GM23338 (cell line): ENCODE measurements at places on chromosomes 13 and 19. TPM values are rescaled to one million over a fixed set of nuclear protein-coding genes. Genes with fewer than 3 reads are reported as not detected.

Gene ZNF135
- total RNA-seq = 9.8 and 10.3 TPM in 2 replicates

Gene C1QTNF9B
- 0.28 and 1.7 TPM in 2 replicates for total RNA-seq

Gene RNF225
- total RNA-seq = 0.87 TPM in 1 of 2 replicates, not detected in the other

Gene CD70
- 2.0 and 7.3 TPM in 2 replicates for total RNA-seq

Gene CYP2A7
- total RNA-seq = 4.8 TPM in 1 of 2 replicates, not detected in the other

Gene CEACAM7
- 0.24 and 0.50 TPM in 2 replicates for total RNA-seq

DNA sequence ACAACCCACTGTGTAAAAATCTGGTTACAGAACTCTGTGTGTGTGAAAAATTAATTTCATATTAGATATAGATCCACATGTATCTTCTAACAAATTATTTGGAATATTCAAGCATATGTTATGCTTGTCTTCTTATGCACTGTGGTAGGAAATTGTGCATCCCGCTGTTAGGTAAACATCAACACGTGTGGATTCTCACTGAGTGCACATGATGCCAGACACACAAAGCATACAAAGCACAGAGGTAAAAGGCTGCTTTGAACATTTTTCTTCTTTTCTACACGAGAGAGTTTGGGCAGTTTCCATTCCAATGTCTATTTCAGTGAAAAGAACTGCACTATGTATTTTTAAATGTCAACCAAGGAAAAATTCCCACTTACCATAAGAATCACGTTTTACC, 354.9 kb downstream of the PCDH9 start:
- H3K4me1 ChIP-seq = no peaks in the 10 kb centered on the region
- H3K36me3 ChIP-seq = no peaks in the 10 kb centered on the region
- no peak overlapping the region for H3K4me3 ChIP-seq
- no peaks in the 10 kb centered on the region for H3K27me3 ChIP-seq

DNA sequence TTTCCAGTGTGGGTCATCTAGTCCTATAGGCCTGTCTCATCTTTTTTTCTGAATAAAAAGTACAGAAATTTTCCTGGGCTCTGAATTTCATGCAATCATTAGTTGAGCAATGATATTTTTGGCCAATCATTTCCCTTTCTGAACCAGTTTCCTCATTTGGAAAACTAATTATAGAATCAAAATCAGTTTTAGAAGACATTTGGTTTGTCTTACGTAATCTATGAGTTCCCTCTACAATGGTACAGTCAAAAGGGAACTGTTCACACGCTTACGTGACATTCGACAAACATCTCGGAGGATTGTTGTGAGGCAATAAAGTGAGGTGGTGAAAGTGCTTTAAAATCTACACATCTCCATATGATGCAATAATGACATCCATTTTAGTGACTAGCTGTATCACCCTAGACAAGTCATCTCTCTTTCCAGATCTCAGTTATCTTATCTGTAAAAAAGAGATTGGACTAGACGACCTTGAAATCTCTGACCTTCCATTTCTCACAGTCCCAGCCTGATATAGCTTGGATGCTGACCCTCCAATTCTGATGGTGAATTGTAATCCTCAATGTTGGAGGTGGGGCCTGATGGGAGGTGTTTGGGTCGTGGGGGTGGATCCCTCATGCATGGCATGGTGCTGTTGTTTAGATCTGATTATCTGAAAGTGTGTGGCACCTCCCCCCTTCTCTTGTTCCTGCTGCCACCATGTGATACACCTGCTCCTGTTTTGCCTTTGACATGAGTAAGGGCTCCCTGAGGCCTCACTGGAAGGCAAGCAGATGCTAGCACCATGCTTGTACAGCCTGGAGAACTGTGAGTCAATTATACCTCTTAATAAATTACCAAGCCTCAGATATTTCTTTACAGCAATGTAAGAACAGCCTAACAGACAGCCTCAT, 26.7 kb downstream of the FLT1 start:
- no peak overlapping the region for H3K4me3 ChIP-seq
- DNase-seq = no peak
- peak overlapping the region; percentile 68 for H3K27ac ChIP-seq
- peaks cover 43% of the 10 kb centered on the region for H3K4me1 ChIP-seq
- H3K36me3 ChIP-seq = peaks cover 30% of the 10 kb centered on the region

Gene VSTM1
- not detected in 2 replicates for total RNA-seq
